ENCODE measurements at places on chromosomes 11 and 22. TPM values are rescaled to one million over a fixed set of nuclear protein-coding genes. Genes with fewer than 3 reads are reported as not detected.

DNA sequence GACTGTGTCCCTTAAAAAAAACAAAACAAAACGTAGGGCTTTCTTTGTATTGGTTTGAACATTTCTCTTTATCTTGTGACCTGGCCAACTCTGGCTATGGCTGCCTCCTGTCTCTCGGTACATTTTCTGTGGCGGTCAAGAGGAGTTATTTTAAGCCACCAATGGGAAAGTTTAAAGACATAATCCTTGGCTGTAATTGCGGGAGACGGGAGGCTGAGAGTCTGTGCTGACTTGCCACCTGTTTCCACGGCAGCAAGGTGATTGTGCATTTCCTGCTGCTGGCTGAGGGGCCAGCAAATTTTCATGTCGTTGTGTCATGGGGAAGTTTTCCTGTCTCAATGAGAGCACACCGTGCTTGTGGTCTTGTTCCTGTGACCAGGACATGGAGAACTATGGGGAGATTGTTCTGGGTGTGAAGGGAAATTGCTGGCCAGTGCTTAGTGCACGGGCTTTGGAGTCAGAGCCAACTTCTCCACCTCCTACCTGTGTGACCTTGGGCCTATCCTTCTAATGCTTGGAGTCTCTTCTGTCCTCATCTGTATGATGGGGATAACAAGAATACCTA, 11.0 kb downstream of the PTPRJ start:
- DNase-seq = no peak
- H3K27me3 ChIP-seq = no peaks in the 10 kb centered on the region
- peak overlapping the region; percentile 44 for H3K27ac ChIP-seq
- H3K36me3 ChIP-seq = peaks cover 20% of the 10 kb centered on the region

DNA sequence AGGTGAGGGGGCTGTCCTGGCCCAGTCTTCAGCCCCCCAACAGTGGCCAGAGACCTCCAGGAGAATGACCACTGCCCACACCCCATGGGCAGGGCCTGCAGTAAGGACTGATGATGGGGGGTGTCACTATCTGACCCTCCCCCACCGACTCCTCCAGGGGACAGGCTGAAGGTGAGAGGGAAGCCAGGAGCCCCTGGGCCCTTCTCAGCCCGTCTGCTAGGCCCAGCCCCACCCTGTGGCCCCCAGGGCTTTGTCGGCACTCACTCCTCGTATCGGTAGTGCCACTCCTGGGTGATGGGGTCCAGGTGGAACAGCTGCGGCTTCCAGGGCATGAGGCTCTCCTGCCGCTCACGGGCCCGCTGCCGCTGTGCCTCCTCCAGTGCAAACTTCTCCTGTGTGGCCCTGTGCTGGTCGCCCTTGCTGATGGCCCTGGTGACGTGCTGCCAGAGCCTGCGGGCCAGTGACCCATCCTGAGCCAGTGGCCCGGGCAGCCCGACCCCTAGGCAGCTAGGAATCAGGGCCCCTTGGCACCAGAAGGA, 35.4 kb upstream of the CARS1 start:
- no peak overlapping the region for H3K27ac ChIP-seq
- peaks cover 9% of the 10 kb centered on the region for H3K4me1 ChIP-seq
- peaks cover 7% of the 10 kb centered on the region for H3K27me3 ChIP-seq
- no peaks in the 10 kb centered on the region for H3K36me3 ChIP-seq
- H3K4me3 ChIP-seq = no peak overlapping the region

DNA sequence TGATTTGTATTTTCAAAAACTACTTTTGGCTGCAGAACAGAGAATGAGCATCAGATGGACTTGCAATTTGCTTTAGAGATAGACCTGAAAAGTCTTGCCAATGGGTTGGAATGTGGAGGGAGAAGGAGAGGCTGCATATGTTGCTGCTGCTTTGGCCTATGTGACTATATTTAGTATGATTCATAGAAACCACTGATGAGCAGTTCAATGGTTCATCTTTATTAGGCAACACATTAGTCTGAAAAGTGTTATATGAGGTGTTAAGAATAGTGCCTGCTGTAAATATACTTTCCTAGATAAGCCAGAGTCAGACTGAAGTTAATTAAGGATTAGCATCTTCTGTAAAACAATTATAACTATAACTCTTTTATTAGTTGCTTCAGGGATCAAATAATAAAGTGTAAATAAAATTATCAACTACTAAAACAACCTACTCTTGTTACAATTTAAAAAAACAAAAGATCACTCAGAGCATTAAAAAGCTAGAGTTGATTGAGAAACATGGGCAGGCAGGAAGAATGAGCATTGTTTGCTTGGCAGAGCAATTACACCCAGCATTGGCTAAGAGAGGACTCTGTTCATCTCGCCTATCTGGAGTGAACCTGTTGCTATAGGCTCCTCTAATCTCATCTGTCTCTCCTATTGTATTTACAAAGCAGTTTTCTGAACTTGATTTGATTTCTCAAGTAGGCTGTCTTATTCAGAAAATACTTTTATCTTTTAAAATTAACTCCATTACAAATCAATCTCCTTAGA, 36.3 kb downstream of the HORMAD2 start:
- H3K4me1 ChIP-seq = peaks cover 35% of the 10 kb centered on the region
- peaks cover 5% of the 10 kb centered on the region for H3K27me3 ChIP-seq
- no peak overlapping the region for H3K27ac ChIP-seq
- H3K36me3 ChIP-seq = peaks cover 6% of the 10 kb centered on the region
- DNase-seq = no peak

Gene SLC37A2
- total RNA-seq = 0.91 TPM

Gene HIRA
- total RNA-seq = 57.8 TPM

DNA sequence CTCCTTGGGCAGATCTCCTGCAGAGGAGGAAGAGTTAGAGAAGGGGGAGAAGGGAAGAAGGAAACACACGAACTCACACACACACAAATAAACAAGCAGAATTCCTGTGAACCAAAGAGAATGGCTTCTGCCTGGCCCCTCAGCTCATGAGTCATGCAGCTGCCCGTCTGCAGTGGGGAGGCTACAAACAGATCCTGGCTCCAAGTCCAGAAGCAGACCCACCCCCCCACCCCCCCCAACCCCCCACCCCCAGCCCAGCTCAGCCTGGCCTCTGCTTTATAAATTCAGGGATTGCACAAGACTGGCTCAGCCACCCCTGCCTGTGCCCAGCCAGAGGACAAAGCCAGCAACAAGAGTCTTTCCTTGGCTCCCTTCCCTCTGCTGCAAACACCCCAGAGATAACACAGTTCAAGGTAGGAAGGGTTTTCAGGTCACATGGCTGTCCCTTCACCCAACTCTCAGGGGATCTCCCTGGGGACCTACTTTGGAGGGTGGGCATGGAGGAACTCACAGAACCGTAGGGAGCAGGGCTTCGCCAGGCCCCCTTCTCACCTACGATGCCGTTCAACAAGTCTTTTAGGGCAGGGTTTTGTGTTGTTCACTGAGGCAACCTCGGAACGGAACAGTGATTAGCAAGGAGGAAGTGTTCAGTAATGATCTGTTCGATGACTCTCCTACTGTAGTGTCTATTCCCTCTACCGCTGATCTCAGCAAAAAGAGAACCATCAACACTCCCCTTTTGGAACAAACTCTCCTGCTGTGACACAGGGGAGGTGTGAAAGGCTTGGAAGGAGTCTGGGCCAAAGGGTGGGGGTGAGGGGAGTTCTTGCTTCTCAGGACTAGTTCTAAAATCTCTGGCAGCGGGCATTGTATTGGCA, 35.5 kb downstream of the RPL27A start:
- no peak for DNase-seq
- H3K4me3 ChIP-seq = no peak overlapping the region
- peaks cover 3% of the 10 kb centered on the region for H3K27me3 ChIP-seq
- H3K27ac ChIP-seq = no peak overlapping the region
- H3K4me1 ChIP-seq = peaks cover 7% of the 10 kb centered on the region
- no peaks in the 10 kb centered on the region for H3K36me3 ChIP-seq

DNA sequence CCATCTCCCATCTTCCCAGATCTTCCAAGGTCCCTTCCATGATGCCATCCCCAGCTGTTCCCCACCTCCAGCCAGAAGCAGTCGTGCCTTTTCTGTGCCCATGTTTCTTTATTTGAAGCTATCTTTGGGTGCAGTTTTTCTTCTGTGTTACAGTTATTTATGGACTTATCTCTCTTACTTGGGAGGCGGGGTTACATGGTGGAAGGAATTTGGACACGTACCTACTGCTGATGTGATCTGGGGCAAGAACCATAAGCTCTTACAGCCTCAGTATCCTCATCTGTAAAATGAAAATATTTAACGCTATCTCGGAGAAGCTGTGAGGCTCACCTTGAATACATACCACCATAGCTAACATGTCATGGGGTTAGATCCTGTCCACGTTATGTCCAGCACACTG, 98.9 kb downstream of the ZBTB16 start:
- H3K27me3 ChIP-seq = no peaks in the 10 kb centered on the region
- H3K4me3 ChIP-seq = no peak overlapping the region
- no peak overlapping the region for H3K27ac ChIP-seq
- peaks cover 3% of the 10 kb centered on the region for H3K36me3 ChIP-seq
- H3K4me1 ChIP-seq = peaks cover 38% of the 10 kb centered on the region
- DNase-seq = no peak

Gene GPHA2
- total RNA-seq = not detected

Gene MMP13
- not detected for total RNA-seq

Gene RASD2
- total RNA-seq = 0.09 TPM

Gene MOV10L1
- total RNA-seq = not detected

Gene RAG2
- not detected for total RNA-seq

GRCh38 chr22:45130891-45131290, 32.8 kb upstream of the NUP50 start:
- peaks cover 36% of the 10 kb centered on the region for H3K36me3 ChIP-seq
- H3K27ac ChIP-seq = peak overlapping the region; percentile 91
- H3K4me3 ChIP-seq = no peak overlapping the region
- DNase-seq = no peak

- H3K4me3 ChIP-seq = no peak overlapping the region
- no peak overlapping the region for H3K27ac ChIP-seq
- no peak for DNase-seq
- no peaks in the 10 kb centered on the region for H3K4me1 ChIP-seq
- peaks cover 16% of the 10 kb centered on the region for H3K36me3 ChIP-seq
Measured at GRCh38 chr22:20583471-20583922, 76.1 kb downstream of the MED15 start.

DNA sequence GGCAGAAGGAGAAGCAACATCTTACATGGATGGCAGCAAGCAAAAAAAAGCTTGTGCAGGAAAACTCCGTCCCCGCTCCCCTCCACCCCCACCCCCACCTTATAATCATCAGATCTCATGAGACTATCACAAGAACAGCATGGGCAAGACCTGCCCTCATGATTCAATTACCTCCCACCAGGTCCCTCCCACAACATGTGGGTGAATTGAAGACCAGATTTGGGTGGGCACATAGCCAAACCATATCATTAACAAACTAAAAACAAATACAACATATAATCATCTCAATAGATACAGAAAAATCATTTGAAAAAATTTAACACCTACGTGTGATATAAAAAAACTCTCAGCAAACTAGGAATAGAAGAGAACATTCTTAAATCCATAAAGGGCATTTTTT, 88.8 kb downstream of the BUD13 start:
- H3K36me3 ChIP-seq = no peaks in the 10 kb centered on the region
- H3K27ac ChIP-seq = no peak overlapping the region
- H3K4me1 ChIP-seq = no peaks in the 10 kb centered on the region
- peaks cover 39% of the 10 kb centered on the region for H3K27me3 ChIP-seq
- DNase-seq = no peak

Gene GAB4
- total RNA-seq = not detected

Gene MMP12
- not detected for total RNA-seq

Gene ELFN2
- 0.50 TPM for total RNA-seq

DNA sequence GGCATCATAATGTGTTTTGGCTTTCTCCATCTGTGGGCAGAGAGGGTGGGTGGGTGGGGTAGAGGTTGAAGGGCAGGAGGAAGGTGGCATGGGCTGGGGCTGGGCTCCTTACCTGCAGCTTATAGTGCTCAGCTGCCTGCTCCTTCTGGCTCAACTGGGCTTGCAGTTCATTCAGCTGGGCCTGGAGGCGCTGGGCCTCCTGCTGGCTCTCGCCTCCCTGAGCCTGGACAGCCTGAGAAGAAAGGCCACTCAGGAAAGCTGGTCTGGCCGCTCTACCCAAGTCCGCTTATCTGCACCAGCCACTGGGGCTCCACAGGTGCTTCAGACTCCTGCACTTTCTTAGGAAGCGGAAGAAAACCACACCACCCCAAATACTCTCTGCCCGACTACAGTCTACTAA, 10.4 kb downstream of the IL18BP start:
- no peak for DNase-seq
- H3K36me3 ChIP-seq = peaks cover 33% of the 10 kb centered on the region
- H3K27me3 ChIP-seq = no peaks in the 10 kb centered on the region
- H3K4me3 ChIP-seq = no peak overlapping the region

Gene APLNR
- not detected for total RNA-seq

Gene IGSF9B
- total RNA-seq = 34.5 TPM

Gene FAT3
- not detected for total RNA-seq

GRCh38 chr22:39446239-39446721, 10.5 kb upstream of the MGAT3 start:
- H3K36me3 ChIP-seq = peaks cover 2% of the 10 kb centered on the region
- DNase-seq = no peak
- no peak overlapping the region for H3K4me3 ChIP-seq
- peaks cover 39% of the 10 kb centered on the region for H3K4me1 ChIP-seq
- peak overlapping the region; percentile 91 for H3K27ac ChIP-seq
- H3K27me3 ChIP-seq = peaks cover under 1% of the 10 kb centered on the region

GRCh38 chr11:63551889-63552266, 11.3 kb downstream of the PLAAT2 start:
- H3K36me3 ChIP-seq = peaks cover 8% of the 10 kb centered on the region
- peak overlapping the region; percentile 65 for H3K4me3 ChIP-seq
- DNase-seq = peak; percentile 73
- peak overlapping the region; percentile 88 for H3K27ac ChIP-seq

Gene FXYD6
- 0.20 TPM for total RNA-seq

DNA sequence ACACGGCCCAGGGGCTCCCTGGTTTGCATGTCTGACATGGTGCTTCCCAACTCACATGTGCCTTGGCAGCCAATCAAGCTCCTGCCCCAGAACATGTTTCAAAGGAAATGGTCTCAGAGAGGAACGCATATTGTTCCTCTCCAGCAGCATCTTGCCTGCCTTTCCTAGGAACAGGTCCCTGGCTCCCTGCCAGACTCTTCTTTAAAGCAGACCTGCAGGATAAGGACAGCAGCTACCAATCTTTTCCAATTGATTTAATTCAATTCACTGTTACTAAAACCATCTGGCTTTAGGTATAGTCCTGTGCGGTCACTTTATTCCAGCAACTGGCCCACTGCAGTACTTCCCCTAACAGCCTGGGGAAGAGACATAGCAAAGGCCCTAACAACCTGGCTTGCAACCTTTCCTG, 79.9 kb downstream of the AMBRA1 start:
- H3K27me3 ChIP-seq = no peaks in the 10 kb centered on the region
- no peak overlapping the region for H3K4me3 ChIP-seq
- H3K27ac ChIP-seq = no peak overlapping the region

DNA sequence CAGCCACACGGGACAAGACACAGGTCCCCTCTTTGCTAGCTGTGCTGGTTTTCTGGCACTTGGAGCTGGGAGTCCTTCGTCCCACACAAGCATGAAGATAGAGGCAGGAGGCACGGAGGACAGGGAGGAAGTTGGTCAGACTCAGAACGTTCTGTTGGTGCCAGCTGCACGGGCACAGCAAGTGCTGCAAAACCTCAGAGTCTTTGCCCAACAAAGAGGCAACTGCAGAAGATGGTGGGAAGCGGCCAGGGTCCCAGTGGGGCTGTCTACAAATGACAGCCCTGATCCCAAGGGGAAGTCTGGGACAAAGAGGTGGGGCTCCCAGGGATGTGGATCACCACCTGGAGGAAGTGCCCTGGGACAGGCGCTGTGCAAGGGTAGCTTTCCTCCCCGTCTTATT, 9.4 kb upstream of the OSM start:
- DNase-seq = no peak
- peak overlapping the region; percentile 50 for H3K27ac ChIP-seq
- no peak overlapping the region for H3K4me3 ChIP-seq
- peaks cover 24% of the 10 kb centered on the region for H3K36me3 ChIP-seq
- no peaks in the 10 kb centered on the region for H3K27me3 ChIP-seq

GRCh38 chr22:29056472-29056871, 5.2 kb downstream of the C22orf31 start:
- no peak for DNase-seq
- no peak overlapping the region for H3K27ac ChIP-seq
- H3K4me3 ChIP-seq = no peak overlapping the region
- peaks cover 34% of the 10 kb centered on the region for H3K27me3 ChIP-seq
